Left renal pelvis (tissue), 4 donors: ENCODE measurements at places on chromosomes 16 and 17. TPM values are rescaled to one million over a fixed set of nuclear protein-coding genes. Genes with fewer than 3 reads are reported as not detected.

CAVIN1 gene
- polyA plus RNA-seq = 61.8 TPM

ACSM5 gene
- polyA plus RNA-seq = 6.7 TPM

SLC16A6 gene
- polyA plus RNA-seq = 0.66 TPM

TPSG1 gene
- polyA plus RNA-seq = 1.1 TPM

PRDM7 gene
- polyA plus RNA-seq = 0.13 TPM

HOXB7 gene
- polyA plus RNA-seq = 6.0 TPM

TPSD1 gene
- not detected for polyA plus RNA-seq

SCGB1C2 gene
- polyA plus RNA-seq = 2.5 TPM

LRRC45 gene
- 18.1 TPM for polyA plus RNA-seq

KRTAP1-5 gene
- not detected for polyA plus RNA-seq

CTRB1 gene
- polyA plus RNA-seq = not detected

LRRC59 gene
- polyA plus RNA-seq = 66.3 TPM

CEP295NL gene
- polyA plus RNA-seq = 0.15 TPM

ST6GALNAC2 gene
- polyA plus RNA-seq = 12.3 TPM

MYO18A gene
- polyA plus RNA-seq = 40.0 TPM

CAPNS2 gene
- polyA plus RNA-seq = not detected

CTCF gene
- polyA plus RNA-seq = 87.1 TPM

KRT9 gene
- not detected for polyA plus RNA-seq

ANKS3 gene
- polyA plus RNA-seq = 21.8 TPM

SULT1A4 gene
- polyA plus RNA-seq = 28.3 TPM

EME1 gene
- polyA plus RNA-seq = 8.0 TPM

FOXN1 gene
- 0.16 TPM for polyA plus RNA-seq

KCNG4 gene
- not detected for polyA plus RNA-seq

PLSCR3 gene
- polyA plus RNA-seq = 31.9 TPM

TBC1D3G gene
- not detected for polyA plus RNA-seq

EVI2A gene
- polyA plus RNA-seq = 1.4 TPM

KIF2B gene
- not detected for polyA plus RNA-seq
